Esophagus (tissue), 2 donors: ENCODE measurements at places on chromosomes 12 and 14. TPM values are rescaled to one million over a fixed set of nuclear protein-coding genes. Genes with fewer than 3 reads are reported as not detected.

The KLRF1 gene
- polyA plus RNA-seq: 1.2 TPM

The TAS2R9 gene
- polyA plus RNA-seq: not detected

The PRR4 gene
- 3.3 TPM for polyA plus RNA-seq

The CLEC7A gene
- 4.6 TPM for polyA plus RNA-seq

The RTRAF gene
- polyA plus RNA-seq: 108 TPM

The GPX2 gene
- polyA plus RNA-seq: 128 TPM

The CYP27B1 gene
- polyA plus RNA-seq: 0.64 TPM

The TAS2R13 gene
- not detected for polyA plus RNA-seq

The ALX1 gene
- polyA plus RNA-seq: not detected

The KRT75 gene
- polyA plus RNA-seq: 0.08 TPM

The MYO1H gene
- polyA plus RNA-seq: 0.86 TPM

The ESRRB gene
- polyA plus RNA-seq: 0.06 TPM

The ANKRD9 gene
- polyA plus RNA-seq: 12.9 TPM

The ACRBP gene
- 0.32 TPM for polyA plus RNA-seq

The MIP gene
- polyA plus RNA-seq: 0.04 TPM

The AQP6 gene
- polyA plus RNA-seq: 0.02 TPM

The PLA2G1B gene
- 0.57 TPM for polyA plus RNA-seq

The SLC4A8 gene
- 0.05 TPM for polyA plus RNA-seq

The OASL gene
- 1.9 TPM for polyA plus RNA-seq

The CCDC197 gene
- polyA plus RNA-seq: not detected

The SNW1 gene
- 20.0 TPM for polyA plus RNA-seq
